ENCODE measurements at places on chromosomes 1 and 21. TPM values are rescaled to one million over a fixed set of nuclear protein-coding genes. Genes with fewer than 3 reads are reported as not detected.

- DNase-seq = no peak
Measured at GRCh38 chr1:2972011-2972878, 49.0 kb upstream of the ACTRT2 start.

DNA sequence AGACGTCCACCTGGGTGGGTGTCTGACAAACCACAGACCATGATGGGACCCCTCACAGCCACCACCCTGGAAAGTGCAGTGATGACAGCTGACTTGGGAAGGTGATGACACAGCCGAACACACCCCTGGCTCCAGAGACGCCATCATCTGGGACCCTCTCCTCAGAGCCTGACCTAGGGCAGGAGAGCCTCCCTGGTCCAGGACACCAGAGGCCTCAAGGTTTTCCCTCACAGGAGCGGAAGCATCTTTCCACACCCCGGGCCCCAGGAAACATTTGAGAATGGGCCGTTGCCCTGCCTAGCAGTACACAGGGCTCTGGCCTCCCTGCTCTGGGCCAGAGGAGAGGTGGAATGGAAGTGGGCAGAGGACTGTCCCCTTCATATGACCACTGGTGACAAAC lies 79.7 kb downstream of the SYT2 start:
- no peak for DNase-seq

DNA sequence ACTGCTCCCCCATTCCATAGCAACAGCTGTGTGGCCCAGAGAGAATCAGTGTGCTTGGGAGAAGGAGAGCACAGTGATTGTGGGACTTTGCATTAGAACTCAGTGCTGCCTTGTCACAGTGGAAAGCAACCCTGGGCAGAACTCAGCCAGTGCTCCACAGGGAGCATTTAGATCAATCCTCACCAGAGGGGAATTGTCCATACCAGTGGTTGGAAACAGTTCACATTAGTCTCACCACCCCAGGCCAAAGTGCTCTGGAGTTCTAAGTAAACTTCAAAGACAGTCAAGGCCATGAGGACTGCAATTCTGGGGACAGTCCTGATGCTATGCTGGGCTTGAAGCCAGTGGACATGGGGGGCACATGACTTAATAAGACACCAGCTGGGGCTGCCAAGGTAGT lies 12.9 kb upstream of the SMAP2 start:
- DNase-seq = no peak

DNA sequence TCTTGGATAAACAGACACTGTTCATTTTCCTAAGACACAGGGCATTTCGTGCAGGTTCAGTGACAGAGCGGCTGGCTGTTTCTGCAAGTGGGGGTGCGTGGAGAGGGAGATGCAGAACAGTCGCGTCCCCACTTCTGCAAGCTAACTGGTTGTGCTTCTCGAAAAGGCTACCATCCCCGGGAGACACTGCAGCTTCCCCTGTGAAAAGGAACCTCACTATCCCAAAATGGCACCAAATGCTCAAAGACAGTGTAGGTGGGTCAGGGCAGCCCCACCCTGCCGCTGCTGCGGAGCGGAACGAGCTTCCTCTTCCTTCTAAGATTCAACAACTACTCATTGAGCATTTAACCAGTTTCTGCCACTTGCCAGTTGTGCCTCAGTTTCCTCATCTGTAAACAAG lies 19.2 kb upstream of the BACE2 start:
- no peak for DNase-seq

DNA sequence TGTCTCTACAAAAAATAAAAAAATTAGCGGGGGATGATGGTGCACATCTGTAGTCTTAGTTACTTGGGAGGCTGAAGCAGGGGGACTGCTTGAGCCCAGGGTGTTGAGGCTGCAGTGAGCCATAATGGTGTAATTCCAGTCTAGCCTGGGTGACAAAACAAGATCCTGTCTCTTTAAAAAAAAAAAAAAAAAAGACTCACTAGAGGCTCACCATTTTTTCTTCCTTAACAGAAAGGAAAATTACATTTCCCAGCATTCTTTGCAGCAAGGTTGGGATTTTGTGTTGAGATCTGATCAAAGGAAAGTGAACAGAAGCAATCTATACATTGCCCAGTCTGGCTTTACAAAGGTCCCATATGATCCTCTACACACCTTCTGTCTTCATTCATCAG lies 21.5 kb downstream of the GFI1 start:
- DNase-seq = no peak

GRCh38 chr1:219374636-219375035 lies 201.0 kb downstream of the LYPLAL1 start:
- DNase-seq = no peak

- no peak for DNase-seq
Measured at GRCh38 chr1:206062464-206062863, 9.5 kb downstream of the RHEX start.

DNA sequence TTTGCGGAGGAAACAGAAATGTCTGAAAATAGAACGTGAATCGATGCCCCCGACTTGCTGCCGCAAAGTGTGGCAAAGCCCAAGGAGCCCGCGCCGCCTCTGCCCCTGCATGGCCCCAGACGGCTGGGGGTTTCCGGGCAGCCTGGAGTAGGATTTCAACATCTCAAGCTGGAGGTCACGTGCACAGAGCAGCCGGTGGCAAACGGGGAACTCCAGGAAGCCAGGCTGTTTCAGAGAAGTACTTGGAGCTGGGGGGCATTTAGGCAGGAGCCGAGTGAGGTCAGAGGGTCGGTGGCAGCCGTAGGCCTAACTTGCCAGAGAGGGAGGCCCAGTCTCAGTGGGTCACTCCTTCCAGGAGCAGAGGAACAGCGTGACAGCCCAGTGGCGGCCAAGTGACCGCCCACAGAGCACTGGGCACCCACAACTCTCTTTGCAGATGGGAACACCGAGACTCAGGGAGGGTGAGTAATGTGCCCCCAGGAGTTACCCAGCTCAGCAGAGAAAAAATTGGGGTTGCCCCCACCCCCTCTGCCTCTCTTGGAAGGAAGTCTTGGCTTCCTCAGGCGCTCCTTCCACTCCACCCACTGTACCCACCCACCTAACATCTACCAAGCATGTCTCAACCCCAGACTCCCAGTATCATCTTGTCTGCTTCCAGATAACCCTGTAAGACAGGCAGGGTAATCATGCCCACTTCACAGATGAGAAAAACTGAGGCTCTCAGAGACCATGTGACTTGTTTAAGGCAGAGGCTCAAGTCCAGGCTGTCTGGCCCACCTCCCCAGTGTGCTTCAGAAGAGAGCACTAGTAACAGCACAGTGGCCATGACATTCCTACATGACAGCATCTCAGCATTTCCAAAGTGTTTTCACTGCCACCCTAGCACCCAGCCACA lies 179.4 kb downstream of the HIVEP3 start:
- DNase-seq = peak; percentile 72

DNA sequence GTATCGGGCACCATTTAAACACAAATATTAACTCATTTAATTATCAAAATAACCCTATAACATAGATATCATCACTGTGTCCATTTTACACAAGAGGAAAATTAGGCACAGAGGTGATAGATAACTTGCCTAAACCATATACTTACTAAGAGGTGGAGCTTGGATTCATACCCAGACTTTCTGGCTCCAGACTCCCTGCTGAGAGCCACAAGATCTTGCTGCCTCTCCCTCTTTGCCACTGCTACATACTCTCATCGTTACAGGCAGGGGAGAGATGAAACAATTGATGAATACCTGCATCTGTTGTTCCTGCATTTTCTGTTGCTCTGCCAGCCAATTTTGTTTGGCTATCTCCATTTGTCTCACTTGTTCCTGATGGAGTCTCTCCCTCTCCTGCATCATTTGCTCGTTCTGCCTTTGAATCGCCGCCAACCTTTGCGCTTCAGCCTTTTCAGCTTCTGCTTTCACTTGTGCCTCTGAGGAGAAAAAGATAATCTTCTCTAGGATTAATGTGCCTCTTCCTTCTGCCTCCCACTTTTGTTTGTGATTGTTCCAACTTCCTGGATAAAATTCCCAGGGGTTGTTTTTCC lies 10.6 kb downstream of the GBP5 start:
- DNase-seq = no peak

GRCh38 chr1:1618396-1619068 lies 3.2 kb downstream of the MIB2 start:
- DNase-seq = no peak

GRCh38 chr21:34736116-34736874 lies 67.5 kb downstream of the CLIC6 start:
- no peak for DNase-seq

GRCh38 chr1:8970870-8971337 lies 25.2 kb downstream of the CA6 start:
- DNase-seq = no peak

DNA sequence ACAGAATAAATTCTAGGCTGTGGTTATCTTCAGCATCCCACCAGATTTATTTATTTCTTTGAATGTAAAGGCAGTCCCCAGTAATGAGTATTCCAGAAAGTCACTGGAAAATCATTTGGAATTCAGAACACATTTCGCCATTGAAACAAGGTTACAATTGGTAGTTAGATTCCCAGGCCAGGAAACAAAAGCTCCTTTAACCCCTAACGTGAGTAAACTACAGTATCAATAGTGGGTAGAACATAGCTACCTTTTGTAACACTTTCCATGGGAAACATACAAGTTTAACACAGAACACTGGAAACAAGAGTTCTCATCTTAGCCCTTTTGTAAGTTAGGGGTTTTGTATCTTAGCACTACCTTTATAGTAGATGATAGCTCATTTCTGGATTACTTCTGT lies 53.4 kb upstream of the BMP8A start:
- no peak for DNase-seq

DNA sequence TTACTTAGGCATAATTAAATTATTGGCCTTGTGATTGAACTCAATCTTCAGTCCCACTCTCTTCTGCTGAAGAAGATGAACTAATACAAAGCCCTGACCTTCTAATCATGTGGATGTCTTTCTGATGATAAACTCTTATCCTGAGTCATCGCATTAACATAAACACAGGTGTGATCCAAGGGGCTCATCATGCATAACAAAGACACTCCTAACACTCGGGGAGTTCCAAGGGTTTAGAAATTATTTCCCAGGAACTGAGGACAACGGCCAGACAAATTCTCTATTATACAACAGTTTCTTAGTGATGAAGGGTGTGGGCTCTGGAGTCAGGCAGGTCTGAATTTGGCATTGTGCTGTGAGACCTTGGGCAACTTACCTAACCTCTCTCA lies 18.0 kb downstream of the DUSP10 start:
- no peak for DNase-seq

DNA sequence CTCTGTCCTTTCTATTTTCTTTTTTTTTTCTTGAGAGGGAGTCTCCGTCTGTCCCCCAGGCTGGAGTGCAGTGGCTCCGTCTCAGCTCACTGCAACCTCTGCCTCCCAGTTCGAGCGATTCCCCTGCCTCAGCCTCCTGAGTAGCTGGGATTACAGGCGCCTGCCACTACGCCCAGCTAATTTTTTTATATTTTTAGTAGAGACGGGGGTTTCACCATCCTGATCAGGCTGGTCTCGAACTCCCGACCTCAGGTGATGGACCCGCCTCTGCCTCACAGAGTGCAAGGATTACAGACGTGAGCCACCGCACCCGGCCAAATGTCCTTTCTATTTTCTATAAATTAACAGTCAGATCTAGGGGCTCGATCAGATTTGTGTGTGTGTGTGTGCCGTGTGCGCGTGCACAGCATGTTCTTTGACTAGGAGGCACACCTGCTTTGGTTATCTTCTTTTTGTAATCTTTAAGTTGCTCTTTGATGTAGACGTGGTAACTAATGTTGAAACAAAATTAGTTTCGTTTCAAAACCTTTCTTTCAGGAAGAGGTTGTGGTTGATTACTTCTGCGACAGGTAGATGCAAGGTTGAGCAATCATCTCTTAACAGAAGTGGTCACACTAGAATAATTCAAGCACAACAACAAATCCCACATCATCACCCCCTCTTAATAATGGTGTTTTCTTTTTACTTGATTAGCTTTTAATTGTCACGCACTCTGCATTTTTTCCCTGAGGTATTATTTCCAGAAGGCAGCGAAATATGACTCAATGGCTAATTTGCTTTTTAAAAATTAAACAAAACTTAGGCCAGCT lies 779 bp upstream of the DEGS1 start:
- DNase-seq = peak; percentile 14

- DNase-seq = no peak
Measured at GRCh38 chr1:147079400-147080005, 92.8 kb downstream of the PRKAB2 start.

- DNase-seq = no peak
Measured at GRCh38 chr1:42748021-42748420, 8.0 kb upstream of the CLDN19 start.

- no peak for DNase-seq
Measured at GRCh38 chr1:184291701-184292100, 95.1 kb upstream of the C1orf21 start.

- no peak for DNase-seq
Measured at GRCh38 chr1:174165471-174166137, 6.3 kb downstream of the RABGAP1L start.

- no peak for DNase-seq
Measured at GRCh38 chr1:114690148-114690547, 5.2 kb downstream of the AMPD1 start.

Gene LAPTM5
- 5.2 TPM for total RNA-seq

Gene LCE3E
- total RNA-seq = not detected

Gene CLCA4
- total RNA-seq = 1,312 TPM

Gene MYOG
- total RNA-seq = not detected

Gene TMPRSS2
- 65.3 TPM for total RNA-seq

Gene BACE2
- total RNA-seq = 38.5 TPM

Gene PCBP3
- 7.8 TPM for total RNA-seq

Gene ABCG1
- total RNA-seq = 42.1 TPM

Gene VN1R5
- total RNA-seq = not detected

Gene C1orf87
- not detected for total RNA-seq

Gene NENF
- 91.5 TPM for total RNA-seq

Gene TPTE
- total RNA-seq = not detected

Gene SLAMF9
- not detected for total RNA-seq

Gene UBL4B
- not detected for total RNA-seq

Gene KHDC4
- 76.2 TPM for total RNA-seq

Gene CELA2A
- total RNA-seq = not detected

Gene PGBD5
- 0.79 TPM for total RNA-seq

Gene THEM5
- total RNA-seq = not detected

Gene LMOD1
- 115 TPM for total RNA-seq

Data from transverse colon (tissue), 4 donors.